ENCODE measurements at places on chromosomes 16 and 17.

- no peak for DNase-seq
These were observed 16.8 kb downstream of the IL4R start for GRCh38 chr16:27330542-27330941.

GRCh38 chr16:84443166-84443802 lies 61.2 kb downstream of the MEAK7 start:
- no peak for DNase-seq

DNA sequence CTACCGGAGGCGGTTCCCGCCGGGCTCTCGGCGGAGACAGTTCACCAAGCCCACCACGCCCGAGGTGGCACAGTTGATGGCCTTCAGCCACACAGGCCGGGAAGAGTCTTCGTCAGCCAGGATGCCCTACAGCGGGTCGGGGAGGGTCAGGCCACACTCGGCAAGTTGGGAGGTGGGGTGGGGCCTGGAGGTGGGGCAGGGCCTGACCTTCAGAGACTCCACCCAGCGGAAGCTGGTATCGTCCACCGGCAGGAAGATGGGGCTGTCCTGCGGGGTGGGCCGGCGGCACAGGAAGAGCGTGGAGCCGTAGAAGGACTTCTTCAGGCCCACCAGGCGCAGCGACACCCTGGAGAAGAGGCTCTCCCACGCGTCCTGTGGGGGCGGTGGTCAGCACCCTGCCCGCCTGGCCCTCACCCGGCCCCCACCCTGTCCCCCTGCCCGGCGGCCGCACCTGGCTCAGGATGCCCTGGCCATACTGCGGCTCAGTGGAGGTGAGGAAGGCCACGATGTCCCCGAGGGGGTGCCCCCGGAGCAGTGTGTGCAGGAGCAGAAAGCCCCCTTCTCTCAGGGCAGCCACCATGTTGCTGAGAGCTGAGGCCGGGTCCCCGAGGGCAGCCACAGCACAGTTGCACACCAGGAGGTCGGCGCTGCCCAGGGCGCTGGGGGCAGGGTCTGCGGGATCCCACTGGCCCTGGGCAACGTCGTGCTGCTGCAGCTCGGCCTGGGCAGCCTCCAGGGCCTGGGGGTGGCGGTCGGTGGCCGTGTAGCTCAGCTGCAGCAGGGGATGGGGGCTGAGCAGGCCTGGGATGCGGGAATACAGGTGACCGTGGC lies 12.8 kb downstream of the FASN start:
- no peak for DNase-seq

DNA sequence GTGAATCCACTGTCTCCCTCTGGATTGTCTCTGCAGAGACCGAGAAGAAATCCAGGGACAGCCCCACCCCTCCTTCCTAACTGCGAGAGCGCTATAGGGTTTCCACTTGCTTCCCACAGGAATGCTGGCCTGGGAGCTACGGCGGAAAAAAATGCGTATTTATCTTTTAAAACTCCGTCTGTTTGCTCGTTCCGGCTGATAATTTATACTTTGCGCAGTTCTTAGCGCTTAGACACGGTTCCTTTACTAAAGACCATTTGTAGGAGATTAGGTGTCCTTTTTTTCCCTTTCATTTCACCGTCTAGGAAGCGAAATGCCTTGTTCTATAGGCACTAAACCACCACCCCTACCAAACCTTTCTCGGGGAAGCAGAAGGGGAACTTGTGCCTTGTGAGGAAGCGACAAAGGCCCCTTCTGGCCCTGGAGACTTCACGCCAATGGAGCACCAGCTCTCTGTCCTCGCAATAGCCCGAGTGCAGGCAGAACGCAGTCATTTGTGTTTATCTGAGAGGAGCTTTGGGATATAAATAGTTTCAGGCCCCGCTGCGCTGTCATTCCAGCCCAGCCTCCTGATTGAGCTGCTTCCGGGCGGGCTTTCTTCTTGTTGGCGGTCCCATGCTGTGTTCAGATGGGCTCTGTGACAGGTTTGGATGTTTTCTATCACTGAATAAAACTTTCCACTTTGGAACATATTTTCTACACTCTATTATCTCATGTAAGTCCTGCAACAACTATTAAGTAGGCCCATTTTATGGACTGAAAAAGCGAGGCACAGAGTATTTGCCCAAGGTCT lies 791 bp upstream of the SUPT4H1 start:
- peak; percentile 47 for DNase-seq

DNA sequence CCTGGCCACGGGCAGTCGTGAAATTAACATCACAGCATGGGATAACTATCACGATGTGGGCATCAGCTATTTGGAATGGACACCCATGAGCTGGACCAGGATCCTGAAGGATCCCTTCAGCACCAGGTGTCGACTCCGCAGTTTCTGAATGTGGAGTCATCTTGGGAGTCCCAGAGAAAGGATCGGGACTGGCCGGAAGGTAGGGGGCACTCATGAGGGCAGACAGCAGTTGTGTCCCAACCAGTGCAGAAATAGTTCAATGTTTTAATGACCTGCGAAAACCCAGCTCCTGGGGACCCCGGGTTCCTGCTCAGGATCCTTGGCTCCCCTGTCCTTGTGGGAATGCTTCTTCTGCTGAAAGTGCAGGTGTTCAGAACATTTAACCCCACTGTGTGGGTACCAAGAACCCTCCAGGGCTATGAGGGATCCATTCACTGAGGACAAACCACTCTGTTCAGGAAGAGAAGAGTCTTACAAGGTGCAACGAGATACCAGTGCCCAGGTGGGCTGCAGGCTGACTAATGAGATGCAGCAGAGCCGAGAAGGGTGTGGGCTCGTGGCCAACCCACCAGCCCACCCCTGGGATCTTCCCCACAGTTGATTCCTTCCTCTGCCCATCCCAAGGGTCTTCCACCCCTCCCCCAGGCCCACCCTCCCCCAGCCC lies 154.8 kb downstream of the SALL1 start:
- DNase-seq = no peak

DNA sequence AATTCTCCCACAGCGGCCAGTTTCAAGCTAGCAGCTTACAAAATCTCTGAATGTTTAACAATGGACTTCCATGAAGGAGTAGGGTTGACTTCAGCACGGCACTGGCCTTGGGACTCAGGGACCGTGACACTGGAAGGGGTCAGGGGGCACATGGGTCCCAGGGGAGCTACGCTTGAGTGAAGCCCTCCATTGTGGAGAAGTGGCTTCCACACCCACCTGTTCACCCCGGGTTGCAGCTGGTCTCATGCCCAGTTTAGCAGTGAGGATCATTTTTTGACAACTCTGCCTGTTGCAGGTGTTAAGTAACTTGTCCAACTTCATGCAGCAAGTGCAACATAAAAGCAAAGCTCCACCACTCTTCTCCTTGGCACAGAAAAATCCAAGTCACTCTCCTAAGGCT lies 510.2 kb downstream of the CDH13 start:
- no peak for DNase-seq

- no peak for DNase-seq
These were observed 150.3 kb downstream of the AATF start for GRCh38 chr17:37098910-37099664.

DNA sequence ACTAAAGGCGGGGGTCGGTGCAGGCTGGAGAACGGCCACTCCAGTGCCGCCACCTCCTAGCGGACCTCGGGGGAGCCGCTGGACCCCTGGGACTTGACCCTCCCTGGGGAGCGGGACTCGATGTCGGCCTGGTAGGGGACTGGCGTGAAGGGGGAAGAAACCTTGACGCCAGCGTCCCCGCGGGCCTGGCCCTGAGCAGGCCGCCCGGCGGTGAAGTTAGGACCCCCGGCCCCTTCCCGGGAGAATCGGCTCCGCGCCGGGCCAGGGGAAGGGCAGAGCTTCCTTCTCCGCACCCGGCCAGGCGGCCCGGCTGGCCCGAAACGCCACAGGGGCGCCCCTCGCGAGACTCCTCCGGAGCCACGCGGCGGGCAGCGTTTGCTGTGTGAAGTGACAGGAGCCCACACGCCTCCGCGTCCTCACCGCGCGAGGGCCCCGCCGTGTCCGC lies 389 bp downstream of the DUS1L start:
- DNase-seq = no peak

DNA sequence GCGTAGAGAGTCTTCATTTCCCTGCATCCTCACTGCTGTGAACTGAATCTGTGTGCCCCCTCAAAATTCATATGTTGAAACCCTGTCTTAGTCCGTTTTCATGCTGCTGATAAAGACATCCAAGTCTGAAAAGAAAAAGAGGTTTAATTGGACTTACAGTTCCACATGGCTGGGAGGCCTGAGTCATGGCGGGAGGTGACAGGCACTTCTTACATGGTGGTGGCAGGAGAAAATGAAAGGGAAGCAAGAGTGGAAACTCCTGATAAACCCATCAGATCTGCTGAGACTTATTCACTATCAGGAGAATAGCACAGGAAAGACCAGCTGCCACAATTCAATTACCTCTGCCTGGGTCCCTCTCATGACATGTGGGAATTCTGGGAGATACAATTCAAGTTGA lies 3.1 kb upstream of the CCDC42 start:
- DNase-seq = no peak

GRCh38 chr16:74766729-74767128 lies 7.9 kb downstream of the FA2H start:
- DNase-seq = no peak

- no peak for DNase-seq
These were observed 1.4 kb upstream of the RAC3 start for GRCh38 chr17:82029990-82030469.

GRCh38 chr16:58109330-58109729 lies 19.9 kb downstream of the CFAP20 start:
- no peak for DNase-seq

DNA sequence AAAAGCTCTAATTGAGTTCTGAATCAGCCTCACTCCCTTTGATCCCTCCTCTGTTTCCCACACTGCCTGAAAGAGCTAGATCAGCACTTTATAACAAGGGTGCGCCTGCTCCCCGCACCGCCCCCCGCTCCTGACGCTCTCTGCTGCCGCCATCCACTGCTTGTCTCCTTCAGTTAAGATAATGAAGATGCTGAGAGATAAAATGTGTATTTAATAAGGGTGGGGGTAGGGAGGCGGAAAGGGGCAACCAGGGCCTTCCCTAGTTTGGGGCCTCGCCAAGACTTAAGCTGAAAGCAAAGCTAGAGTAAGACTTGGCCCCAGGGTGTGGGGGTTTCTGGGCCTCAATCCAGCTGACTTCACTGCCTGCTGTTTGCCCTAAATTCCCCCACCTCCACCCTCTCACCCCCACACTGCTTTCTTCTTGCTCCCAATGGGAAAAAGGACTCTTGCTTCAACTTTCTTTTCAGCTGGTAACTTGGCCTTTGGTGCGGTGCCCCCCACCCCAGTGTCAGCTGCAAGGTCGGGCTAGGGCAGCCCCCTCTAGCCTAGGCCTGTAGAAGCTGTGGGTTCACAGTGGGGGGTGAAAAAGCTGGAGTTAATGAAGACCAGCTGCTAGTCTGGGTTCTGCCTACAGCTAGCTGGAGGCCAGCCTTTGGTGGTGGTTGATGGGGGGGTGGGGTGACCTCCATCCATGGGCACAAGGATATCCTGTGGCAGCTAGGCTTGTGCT lies 1.8 kb upstream of the RARA start:
- DNase-seq = no peak

- no peak for DNase-seq
These were observed 29.3 kb downstream of the ADCY7 start for GRCh38 chr16:50295541-50296132.

DNA sequence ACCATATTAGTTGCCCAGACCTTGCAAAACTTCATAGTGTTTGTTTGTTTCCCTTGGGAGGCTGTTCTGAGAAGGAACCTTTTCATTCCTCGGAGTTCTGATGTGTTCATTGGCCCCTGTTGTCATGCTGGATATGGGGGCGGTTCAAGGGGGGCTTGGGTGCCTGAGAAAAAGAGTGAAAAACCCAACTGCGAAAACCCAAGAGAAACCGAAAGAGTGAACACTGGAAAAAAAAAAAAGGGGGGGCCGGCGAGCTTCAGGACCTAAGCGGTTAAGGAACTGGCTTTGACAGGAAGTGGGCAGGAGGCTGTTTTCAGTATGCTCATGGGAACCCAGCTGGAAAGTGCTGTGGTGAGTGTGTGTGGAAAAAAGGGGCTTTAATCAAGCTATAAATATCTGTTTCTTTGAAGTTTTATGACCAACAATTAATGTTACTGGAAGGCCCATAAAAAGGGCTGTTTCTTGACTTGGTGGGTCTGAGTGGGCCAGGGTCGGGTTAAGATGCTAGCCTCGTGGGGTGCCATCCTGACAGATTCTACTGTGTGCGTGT lies 510.7 kb downstream of the MAF start:
- DNase-seq = peak; percentile 95

Data from bone marrow (tissue), 2 donors.